ENCODE measurements at places on chromosomes 2 and 18. TPM values are rescaled to one million over a fixed set of nuclear protein-coding genes. Genes with fewer than 3 reads are reported as not detected.

DNA sequence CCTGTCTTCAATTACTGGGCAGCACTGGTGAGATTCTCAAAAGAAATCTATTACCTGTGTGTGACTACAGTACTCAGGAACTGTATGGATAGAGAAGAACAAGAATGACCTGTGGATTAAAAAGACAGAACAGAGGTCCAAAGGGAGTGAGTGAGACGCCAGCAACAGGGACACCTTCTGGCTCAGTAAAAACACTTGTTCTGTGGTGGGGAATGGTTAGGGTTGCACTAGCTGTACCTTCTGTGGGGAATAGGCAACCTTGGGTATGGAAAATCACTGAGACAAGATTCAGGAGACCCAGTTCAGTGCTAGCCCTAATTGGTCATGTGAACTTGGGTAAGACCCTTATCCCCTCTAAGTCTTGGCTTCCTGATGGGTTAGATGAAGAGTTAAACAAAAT, 986.0 kb downstream of the TSN start:
- DNase-seq = no peak

GRCh38 chr18:7452331-7452730, 114.8 kb upstream of the PTPRM start:
- DNase-seq = no peak

DNA sequence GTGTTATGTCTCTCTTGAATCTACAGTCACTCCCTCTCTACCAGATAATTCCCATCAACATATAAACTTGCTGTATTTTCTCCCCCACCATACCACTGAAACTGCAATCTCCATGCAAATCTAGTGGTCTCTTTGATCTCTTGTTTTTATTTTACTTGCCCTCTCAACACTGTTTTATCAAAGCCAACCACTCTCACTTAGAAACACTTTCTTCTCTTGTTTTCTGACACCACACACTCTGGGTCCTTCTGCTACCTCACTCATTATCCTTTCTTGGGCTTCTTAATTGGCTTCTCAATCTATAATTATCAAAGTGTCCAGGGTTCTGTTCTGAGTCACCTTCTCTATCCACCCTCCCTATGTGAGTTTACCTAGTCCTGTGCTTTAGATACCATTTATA, 2.0 kb upstream of the MCFD2 start:
- DNase-seq = no peak

DNA sequence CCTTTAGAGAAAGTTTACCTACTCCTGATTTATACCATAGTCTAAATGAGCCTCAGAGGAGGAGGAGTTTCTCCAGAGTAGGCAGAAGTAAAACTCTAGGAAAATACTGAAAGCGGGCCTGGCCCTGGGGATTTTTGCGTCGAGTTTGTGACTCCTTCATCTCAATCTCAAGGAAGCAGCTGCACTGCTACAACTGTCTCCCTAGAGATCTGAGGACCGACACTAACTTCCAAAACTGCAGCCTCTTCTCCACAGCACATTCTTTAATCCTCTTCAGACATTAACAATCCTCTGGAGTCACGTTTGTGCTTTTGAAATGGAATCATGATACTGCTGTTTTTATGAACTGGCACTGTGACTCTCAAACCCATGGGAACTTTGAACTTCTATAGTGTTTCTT, 281.4 kb downstream of the KCNS3 start:
- DNase-seq = no peak

DNA sequence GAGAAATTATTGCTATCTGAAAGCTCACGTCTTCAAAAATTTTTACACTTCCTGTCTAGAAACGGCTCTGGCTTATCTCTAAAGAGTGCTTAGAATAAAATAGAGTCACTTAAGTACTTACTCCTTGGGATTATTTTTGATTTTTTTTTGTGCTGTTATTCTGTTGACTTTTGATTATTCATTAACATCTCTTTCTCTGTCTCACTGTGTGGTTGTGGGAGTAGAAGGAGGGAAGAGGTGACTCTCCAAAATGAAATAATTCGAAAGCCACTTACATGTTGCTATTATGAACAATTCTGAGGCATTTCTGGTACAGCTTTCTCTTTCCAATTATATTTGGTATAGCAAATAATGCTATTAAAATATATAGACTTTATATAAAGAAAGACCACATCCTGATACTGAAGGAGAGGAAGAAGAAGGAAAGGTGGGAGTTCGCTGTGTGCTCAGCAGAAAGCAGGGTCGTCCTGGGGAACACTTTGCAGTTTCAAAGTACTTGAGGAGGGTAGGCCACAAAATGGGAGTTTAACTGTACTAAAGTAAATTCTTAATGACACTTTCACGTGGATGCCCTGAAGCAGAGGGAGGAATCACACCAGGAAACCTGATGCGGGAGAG, 9.6 kb upstream of the MMADHC start:
- no peak for DNase-seq

GRCh38 chr18:31610286-31611205, 18.9 kb downstream of the TTR start:
- DNase-seq = no peak

- DNase-seq = peak; percentile 92
These were observed at the start of the genes CCDC148 and PKP4 for GRCh38 chr2:158456309-158457066. CCDC148 (minus strand) TSS chr2:158456753; CDS start chr2:158456439, 314 bp downstream. PKP4 (plus strand) TSS chr2:158456952; CDS start chr2:158533185, 76,233 bp downstream.

DNA sequence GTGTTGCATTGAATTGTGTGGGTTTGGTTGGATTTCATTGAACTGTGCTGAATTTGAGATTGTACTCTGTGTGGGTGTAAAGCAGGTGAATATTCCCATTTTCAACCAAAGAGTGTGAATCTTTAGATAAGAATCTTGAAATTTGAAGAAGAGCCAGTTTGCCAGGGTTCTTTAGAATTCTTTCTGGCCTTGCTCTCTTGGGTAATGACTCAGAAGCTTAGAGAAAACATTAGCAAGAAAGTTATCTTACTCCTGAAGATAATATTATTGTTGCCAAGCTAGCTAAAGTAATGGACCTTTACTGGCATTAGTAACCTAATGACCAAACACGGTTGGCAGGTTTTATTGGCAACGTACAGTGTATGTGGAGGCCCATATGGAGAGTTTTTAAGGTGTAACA, 46.4 kb upstream of the SIX3 start:
- no peak for DNase-seq

OTX1 gene
- not detected for total RNA-seq

LOXL3 gene
- 8.2 TPM for total RNA-seq

GPR45 gene
- not detected for total RNA-seq

- DNase-seq = no peak
These were observed 46.4 kb upstream of the CYP1B1 start for GRCh38 chr2:38122344-38122743.

- peak; percentile 94 for DNase-seq
These were observed 110.8 kb upstream of the OTOS start for GRCh38 chr2:240250985-240251847.

GPD2 gene
- 35.7 TPM for total RNA-seq

BMP10 gene
- total RNA-seq = not detected

GRCh38 chr18:7336623-7337022, 105.7 kb downstream of the LRRC30 start:
- no peak for DNase-seq

- DNase-seq = no peak
These were observed 47.1 kb downstream of the STRN start for GRCh38 chr2:36919041-36919837.

DNA sequence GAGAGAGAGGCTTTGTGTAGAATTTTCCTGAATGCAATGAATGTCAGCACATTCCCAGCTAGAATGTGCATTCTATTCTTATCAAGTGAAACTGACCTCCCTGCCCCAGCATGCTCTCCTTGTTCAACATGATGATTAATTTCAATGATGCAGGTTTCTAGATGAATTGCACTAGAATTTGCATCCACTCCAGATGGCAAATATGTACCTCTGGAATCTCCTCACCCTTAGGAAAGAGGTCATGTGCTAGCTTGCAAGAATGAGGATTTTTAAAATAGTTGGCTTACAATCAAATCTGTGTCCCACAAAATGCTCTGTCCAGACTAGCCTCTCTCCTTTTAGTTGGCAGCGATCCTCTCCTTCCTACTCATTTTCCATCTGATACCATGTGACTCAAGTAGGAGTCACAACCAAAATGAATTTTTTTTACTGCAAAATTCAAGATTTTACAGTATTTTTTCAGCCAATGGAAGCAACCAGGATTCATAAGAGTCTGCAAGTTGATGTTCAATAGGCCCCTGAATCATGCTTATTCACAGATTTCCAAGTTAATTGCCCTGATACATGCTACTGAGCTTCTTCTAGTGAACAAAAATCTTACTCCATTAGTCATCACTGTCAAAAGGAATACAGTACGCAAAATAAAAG, 21.0 kb upstream of the STAT4 start:
- DNase-seq = no peak

ZSWIM2 gene
- total RNA-seq = 1.2 TPM

DNA sequence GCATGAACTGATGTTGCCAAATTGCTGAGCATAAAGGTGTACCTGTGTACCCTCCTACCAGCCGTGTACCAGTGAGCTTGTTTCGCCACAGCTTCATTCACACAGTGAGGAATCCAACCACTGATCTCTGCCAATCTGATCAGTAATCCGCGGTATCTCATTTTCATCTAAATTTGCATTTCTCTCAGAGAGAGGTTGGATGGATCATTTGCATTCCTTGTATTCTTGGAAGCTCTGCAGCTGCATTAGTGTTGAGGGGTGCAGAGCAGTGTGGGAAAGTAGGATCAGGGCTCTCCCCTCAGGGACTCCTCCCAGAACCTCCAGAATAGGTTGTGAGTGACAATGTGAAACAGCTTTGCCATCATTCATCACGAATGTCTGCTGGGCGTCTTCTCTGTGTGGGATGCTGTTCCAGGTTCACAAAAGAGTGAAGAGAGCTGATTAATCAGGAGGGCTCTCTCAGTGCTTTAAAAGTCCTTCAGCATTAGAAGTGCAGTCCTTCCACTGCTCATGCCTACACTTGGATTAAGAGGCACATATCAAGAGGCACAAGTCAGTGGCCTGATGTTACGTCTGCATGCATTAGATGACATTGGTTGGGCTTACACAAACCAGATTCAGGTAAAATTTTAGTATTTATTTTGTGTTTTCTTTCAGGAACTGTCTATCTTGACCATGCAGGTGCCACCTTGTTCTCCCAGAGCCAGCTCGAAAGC, 7.5 kb downstream of the MOCOS start:
- DNase-seq = peak; percentile 6

CD8B2 gene
- not detected for total RNA-seq

ONECUT2 gene
- total RNA-seq = 0.32 TPM

SIX3 gene
- not detected for total RNA-seq

DNA sequence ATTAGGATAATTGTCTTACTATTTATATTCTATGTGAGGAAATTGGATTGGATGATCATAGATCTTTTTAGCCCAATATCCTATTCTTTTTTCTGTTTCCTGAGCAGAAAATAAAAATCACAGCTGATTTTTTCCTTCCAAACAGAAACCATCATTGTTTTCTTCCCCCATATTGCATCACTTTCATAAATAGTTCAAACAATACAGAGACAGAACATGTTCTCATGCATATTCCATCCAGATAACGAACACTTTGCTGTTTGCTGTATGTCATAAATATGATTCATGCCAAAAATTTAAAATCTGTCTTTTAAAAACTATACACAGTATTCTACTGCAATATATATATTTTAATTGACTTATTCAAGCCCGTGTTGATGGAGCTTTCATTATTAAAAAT, 22.0 kb upstream of the RALBP1 start:
- DNase-seq = no peak

DNA sequence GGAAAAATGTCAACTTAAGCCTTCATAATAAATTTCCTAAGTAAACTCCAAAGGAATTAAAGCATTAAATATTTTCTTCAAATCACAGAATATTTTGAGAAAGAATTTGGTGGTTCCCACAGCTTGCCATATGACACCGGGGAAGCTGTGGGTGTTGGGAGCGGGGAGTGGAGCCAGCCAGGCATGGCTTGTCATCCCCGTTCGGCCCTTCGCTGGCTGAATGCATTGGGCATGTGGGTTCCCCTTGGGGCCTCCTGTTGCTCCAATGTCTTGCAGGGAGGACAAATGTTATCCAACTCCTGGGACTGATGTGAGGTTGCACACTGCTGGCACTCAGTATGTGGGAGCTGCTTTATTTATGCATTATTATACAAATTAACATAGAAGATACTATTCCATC, 18.6 kb downstream of the NGEF start:
- DNase-seq = peak; percentile 41

GRCh38 chr2:173386738-173387065, 32.0 kb downstream of the CDCA7 start:
- DNase-seq = no peak

ZNF892 gene
- total RNA-seq = 3.6 TPM

- no peak for DNase-seq
These were observed 286.0 kb downstream of the LPIN1 start for GRCh38 chr2:12032398-12032797.

WDCP gene
- 7.2 TPM for total RNA-seq

DNA sequence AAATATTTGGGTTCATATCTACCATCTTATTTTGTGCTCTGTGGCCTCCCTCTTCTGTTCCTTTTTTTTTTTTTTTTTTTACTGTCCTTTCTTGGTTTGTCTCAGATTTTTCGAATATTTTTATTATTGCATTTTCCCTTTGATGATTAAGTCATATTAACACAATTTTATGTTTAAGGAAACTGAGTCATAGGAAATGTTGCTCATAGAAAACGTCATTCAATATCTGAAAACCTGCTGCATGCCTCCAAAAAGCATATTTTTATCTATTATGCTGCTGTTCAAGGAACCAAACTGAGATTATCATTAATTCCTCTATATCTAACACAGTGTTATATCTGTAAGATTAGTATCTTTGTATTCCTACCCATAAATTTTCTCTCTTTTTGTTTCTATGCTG, 614.3 kb upstream of the SLC8A1 start:
- no peak for DNase-seq

GRCh38 chr2:119483896-119484718, 40.2 kb downstream of the SCTR start:
- peak; percentile 85 for DNase-seq

GRCh38 chr2:72917138-72917876, at the start of gene EMX1:
EMX1 (plus strand) TSS chr2:72917519; CDS start chr2:72917853, 334 bp downstream.
- peak; percentile 86 for DNase-seq

AMER3 gene
- not detected for total RNA-seq

DNA sequence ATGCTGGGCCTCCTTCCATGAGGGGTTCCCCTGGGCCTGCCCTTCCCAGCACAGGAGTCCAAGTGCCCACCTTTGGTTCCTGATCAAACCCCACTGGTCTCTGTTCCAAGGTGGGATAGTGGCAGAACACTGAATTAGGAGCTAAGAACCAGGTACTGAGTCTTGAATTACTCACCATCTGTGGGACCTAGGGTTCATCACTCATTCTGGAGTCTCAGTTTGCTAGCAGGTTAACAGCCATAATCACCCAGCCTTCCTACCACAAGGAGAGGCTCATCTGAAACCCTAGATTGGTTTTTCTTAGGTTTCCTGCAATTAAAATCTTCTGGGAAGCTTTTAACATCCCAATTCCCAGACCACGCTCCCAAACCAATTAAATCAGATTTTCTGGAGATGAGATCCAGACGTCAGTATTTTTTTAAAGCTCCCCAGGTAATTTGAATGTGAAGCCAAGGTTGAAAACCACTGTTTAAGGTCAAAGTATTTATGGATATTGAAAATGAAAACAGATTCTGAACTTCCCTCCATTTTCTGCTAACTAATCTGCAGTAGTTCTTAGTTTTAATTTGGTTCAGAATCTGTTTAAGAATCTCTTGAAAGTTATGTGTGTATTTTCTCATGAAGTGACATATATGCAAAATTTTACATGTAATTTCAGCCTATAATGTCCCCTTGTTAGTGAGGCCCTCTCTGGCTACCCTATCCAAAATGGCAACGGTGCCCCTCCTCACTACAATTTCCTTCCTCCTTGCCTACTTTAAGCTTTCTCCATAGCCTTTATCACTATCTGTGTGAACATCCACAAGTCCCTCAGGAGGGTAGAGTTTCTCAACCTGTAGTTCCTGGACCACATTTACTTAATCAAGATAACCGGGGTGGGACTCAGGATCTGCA, 166.5 kb upstream of the CXCR4 start:
- no peak for DNase-seq

All from mesenteric fat pad (tissue), 1 donor.